EL (cell line): ENCODE measurements at places on chromosomes 1 and 21.

DNA sequence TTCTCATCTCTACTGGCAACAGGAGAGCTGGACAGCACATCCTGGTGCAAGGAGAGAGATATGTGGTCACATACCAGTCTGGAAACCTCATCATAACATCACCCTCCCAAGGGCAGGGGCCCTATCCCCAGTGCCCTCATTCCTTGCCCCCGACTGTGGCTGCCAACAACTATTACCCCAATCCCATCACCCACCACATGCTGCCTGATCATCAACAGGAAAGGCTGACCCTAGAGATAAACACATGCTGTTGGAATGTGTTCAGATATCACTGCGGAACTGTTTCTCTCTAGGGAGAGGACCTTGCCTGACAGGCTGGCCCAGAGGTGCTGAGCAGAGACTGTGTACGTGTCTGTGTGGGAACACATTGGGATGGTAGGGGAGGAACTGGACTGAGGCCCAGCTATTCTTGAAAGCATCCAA, 4.5 kb upstream of the INKA2 start:
- DNase-seq = peak; percentile 98

- DNase-seq = no peak
Observed at GRCh38 chr1:182137546-182137945, 76.0 kb upstream of the ZNF648 start.

- no peak for DNase-seq
Observed at GRCh38 chr1:227732586-227733308, 2.4 kb downstream of the JMJD4 start.

DNA sequence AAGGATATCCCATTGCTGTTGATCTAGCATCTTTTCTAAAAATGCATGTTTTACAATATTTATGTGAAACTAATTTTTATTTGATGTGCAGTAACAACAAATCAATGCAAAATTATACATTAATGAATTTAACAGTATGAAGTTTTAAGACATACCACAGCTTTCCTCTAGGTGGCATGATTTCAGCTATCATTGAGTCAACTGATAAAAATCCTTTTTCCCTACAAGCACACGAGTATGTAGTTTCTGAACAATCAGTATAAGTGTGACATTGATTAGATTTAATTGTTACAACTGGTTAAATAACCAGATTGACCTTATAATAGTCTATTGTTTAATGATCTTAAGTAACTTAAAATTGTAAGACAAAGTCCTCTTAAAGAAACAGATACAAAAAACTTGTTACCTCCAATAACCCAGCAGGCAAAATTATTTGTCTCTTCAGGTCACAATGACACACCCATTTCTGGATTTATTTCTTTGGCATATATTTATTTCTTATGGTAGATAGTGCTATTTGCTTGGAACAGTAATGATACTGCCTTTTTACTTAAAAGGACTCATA, 5.8 kb upstream of the TGFB2 start:
- peak; percentile 50 for DNase-seq

- DNase-seq = peak; percentile 69
Observed at GRCh38 chr1:231918239-231919015, 291.8 kb downstream of the DISC1 start.

DNA sequence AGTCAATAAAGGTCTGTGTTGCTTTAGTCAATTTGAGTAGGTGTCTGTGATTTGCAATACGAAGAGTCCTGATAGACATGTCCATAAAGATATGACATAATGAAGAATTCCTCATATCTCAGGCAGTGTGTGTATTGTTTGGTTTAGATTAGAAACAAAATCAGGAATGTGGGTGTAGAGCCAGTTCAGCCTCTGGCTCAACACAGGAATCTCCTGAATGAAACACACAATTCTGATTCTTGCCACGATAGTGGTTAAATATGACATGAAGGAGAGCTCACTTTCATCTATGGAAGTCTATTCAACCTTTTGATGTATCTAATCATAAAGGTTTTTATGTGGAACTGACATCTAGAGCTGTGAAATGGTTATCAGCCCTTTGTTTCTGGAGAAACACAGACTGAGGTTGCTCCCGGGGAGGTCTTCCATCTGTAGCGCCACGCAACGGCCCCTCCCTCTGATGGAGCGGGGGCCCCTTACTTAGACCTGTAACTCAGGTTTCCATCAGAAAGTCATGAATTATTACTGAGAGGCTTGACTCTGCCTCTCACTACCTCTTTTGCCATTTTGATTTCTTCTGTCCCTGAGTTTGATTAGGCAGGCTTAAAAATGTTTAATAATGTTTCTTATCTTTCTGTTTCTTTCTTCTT, 19.5 kb downstream of the TSPAN2 start:
- DNase-seq = peak; percentile 51
